A549 treated with Hydrocortisone at 1 μM for 4 hours (cell line): ENCODE measurements at places on chromosomes 5 and 9. TPM values are rescaled to one million over a fixed set of nuclear protein-coding genes. Genes with fewer than 3 reads are reported as not detected.

The KCNV2 gene
- total RNA-seq: not detected in 5 replicates

The SPATA9 gene
- 0.17 to 0.22 TPM (median 0.18 TPM) in 3 of 5 replicates, not detected in the others for total RNA-seq

The PRR16 gene
- 0.07 to 0.16 TPM in 2 of 5 replicates, not detected in the others for total RNA-seq

The C5orf52 gene
- not detected in 5 replicates for total RNA-seq

The C5orf22 gene
- 10.8 to 16.8 TPM (median 12.9 TPM) in 5 replicates for total RNA-seq

The BAAT gene
- 0.24 to 0.49 TPM (median 0.34 TPM) in 5 replicates for total RNA-seq

The CCDC171 gene
- total RNA-seq: 0.28 to 0.53 TPM (median 0.37 TPM) in 5 replicates

The PCDHGA9 gene
- total RNA-seq: 0.05 to 0.07 TPM (median 0.07 TPM) in 4 of 5 replicates, not detected in the other

The TTC39B gene
- 0.70 to 1.9 TPM (median 1.4 TPM) in 5 replicates for total RNA-seq

The ADRB2 gene
- total RNA-seq: 0.97 to 1.6 TPM (median 1.0 TPM) in 5 replicates

The SPINK7 gene
- total RNA-seq: not detected in 5 replicates

The QRFP gene
- not detected in 5 replicates for total RNA-seq

The PDE6A gene
- 0.22 to 0.32 TPM (median 0.25 TPM) in 5 replicates for total RNA-seq

The LMX1B gene
- total RNA-seq: 1.4 to 1.7 TPM (median 1.4 TPM) in 5 replicates
